ENCODE measurements at places on chromosomes 11 and 22.

GRCh38 chr22:37862570-37863325, 13.5 kb downstream of the EIF3L start:
- DNase-seq, result no peak

DNA sequence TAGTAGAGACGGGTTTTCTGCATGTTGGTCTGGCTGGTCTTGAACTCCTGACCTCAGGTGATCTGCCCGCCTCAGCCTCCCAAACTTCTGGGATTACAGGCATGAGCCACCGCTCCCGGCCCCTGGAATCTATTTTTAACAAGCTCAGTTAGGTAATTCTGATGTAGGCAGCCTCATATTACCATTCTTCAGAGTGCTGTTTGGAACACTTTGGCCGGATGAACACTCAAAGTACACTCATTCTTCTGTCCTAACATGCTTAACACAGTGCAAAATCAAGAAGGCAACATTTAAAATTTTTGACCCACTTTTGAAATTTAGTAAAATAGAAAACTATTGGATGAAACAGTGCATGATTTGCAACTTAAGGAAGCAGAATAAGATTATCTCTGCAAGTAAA, 586.7 kb upstream of the CHORDC1 start:
- DNase-seq, result no peak

- DNase-seq, result no peak
These were observed 11.8 kb downstream of the TIGD3 start for GRCh38 chr11:65366340-65366773.

DNA sequence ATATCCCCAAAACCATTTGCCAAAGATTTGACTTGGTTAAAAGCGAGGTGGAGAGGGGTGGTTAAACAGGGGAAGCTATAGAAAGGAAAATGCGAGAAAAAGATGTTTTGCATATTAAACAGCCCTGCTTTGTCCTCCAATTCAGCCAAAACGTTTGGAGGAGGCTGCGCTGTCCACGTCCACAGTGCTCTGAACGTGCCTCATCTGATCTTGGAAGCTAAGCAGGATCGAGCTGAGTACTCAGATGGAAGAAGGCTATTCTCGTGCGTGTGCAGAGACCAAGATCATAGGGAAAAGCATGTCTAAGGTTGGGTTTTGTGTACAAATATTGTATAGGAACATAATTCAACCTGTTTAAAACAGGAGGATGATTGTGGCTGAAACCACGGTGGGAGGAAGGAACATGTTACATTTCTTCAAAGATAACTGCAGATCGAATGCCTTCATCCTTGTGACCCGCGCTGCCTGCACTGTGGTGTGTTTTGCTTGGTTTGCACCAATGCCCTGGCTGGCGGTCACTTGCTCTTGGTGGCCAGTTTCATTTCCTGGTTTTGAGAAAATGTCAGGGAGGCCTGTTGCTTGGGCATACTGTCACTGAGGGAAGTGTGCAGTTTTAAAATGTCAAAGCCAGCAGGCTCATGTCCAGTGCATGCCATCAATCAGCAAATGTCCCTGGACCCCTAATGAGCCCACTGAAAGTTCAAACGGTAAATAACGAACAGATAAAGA, 40.4 kb downstream of the FLI1 start:
- DNase-seq, result no peak

DNA sequence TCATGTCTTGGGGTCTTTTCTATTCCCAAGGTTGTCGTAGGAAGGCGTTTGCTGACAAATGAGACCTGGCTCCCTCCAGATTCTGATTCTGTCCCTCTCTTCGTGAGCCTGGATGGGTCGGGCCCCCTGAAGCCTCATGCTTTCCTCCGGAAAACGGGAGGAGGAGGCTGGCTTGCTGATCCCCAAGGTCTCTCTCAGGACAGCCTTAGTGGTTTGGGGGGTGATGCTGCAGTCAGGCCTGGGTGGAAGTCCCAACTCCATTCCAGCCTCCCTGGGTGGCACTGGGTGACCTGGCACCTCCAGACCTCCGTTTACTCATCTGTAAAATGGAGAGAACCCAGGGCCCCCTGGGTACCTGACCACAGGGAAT, 23.4 kb upstream of the SMIM38 start:
- DNase-seq, result no peak

- no peak for DNase-seq
These were observed 701 bp downstream of the TMEM216 start for GRCh38 chr11:61392981-61393595.

- DNase-seq, result no peak
These were observed 511.8 kb upstream of the API5 start for GRCh38 chr11:42800041-42800440.

All from stimulated activated CD8-positive, alpha-beta memory T cell treated with anti-CD3 and anti-CD28 coated beads, Interleukin-2, amount 100 ng/mL, for 48 hours (primary cell).